ENCODE measurements at places on chromosomes 7 and 10.

- no peak for DNase-seq
Observed at GRCh38 chr10:65611592-65611991, 1314.2 kb upstream of the LRRTM3 start.

- DNase-seq: no peak
Observed at GRCh38 chr10:3056280-3057037, 10.9 kb upstream of the PFKP start.

DNA sequence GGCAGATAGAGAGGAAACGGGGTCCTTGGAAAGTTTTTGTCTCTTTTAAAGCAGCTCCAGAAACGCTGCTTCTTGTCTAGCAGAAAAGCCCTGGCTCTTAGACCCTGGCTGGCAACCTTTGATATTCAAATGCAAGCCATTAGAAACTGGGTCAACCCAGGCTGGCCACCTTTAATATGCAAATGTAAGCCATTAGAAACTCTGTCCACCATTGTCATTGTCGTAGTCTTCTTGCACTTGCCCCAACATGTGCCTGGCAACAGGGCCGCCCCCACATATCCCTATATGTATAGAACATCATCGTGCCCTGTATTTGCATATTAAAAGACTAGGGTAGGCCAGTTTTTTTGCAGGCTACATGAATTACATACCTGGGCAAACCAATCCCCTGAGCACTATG is 621.3 kb upstream of the DPP6 start:
- DNase-seq: no peak

DNA sequence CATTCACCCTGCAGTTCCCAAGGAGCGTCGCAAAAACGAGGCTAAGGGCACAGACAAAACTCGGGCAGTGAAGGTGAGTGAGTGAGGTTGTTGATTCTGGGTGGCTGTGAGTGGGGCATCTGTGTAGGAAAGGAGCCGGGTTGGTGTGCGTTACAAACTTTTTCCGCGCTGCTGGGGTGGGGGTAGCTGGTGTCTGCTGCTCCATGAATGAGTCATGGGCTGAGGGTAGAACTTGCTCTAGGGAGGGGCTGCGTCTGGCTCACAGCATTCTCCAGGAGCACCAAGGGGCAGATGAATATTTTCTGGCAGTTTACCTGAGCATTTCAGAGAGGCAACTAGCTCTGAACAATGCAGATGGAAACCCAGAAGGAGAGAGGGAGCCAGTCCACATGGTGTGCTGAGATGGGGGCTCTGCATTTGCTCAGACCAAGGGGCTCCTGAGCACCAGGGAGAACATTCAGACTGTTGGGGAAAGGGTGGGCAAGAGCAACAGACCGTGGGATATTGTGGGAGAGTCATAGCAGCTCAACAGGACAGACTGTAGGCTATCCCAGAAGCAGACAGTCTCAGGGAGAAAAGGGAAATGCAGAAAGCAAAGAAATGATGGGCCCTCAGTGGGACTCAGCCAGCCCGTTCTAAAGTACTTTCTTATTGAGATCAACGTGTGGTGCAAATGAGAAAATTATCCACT is 18.8 kb downstream of the NOBOX start:
- DNase-seq: no peak

DNA sequence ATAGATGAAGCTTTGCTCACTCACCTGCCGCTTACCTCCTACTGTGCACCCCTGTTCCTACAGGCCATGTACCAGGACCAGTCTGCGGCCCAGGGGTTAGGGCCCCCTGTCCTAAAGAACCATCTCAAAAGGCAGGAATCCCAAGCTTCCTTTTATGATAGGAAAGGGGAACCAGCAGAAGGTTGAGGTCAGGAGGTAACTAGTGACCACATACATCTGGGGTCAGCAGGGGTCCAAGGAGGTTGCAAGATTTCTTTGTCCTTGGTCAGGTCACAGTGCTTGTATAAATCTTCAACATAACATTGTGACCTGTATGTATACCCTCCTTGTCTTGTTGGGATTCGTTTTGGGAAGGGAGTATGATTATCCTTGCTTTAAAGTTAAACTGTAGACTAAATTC is 73.8 kb downstream of the OAT start:
- no peak for DNase-seq

DNA sequence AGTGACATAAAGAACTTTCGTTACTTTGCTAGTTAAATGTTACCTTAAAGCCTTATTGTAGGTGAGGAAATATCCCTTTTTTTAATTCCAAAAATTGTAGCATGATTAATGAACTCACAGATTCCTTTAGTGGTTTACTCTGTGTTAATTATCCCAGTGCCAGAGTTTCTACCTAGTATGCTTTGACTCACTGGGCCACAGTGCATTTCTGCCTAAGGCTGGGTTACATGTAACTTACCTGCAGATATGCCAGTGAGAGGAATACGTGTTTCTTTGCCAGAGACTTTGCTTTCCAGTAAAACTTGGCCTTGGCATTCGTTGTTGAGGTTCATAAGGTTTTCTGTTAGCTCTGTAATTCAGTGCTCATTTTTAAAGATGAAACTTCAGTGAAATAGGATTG is 380.8 kb upstream of the LRGUK start:
- DNase-seq: no peak

GRCh38 chr10:93152136-93152535 is 78.4 kb downstream of the CYP26A1 start:
- peak; percentile 79 for DNase-seq

DNA sequence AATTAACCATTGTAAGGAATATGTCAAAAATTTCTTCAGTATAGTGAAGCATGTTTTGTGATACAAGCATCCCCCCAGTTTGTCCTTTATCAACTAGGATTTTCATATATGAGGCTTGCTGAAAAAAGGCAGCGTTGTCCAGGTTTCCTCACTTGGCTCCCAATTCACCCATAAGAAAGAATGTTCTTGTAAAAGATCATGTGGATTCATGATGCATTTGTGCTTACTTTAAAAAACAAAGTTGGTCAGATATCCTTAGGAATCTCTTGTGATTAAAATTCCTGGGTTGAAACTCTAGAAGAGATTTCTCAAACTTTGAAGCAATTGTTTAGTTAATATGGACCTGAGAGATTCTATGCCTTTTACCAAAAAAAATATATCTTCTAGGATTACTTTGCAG is 181.8 kb downstream of the KIAA1217 start:
- no peak for DNase-seq

- no peak for DNase-seq
Observed at GRCh38 chr10:71134732-71135211, 77.6 kb upstream of the UNC5B start.

Data from HFFc6 (cell line).